Spinal cord (tissue), 10 donors: ENCODE measurements at places on chromosomes 6 and 20.

- DNase-seq: peak; percentile 77
Measured at GRCh38 chr6:3228771-3229565, 1.5 kb upstream of the TUBB2B start.

- DNase-seq: no peak
Measured at GRCh38 chr20:2307136-2307535, 11.3 kb downstream of the TGM3 start.

DNA sequence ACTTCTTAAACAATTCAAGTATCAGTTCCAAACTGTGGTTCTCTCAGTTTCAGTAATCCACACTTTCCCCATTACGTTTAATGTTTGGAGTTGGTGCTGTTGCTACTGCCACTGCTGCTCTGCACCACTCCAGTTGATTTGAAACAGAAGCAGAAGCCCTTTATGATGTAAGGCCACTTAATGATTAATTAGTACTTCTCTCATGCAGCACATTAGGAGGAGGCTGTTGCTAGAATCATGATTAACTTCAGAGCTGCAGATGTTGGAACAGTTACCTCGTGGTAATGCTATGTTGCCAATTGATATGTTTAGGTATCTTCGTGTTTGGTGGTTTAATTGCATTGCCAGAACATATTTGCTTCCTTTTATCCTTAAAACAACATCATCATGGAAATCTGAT, 986.2 kb upstream of the CITED2 start:
- DNase-seq: no peak

- DNase-seq: peak; percentile 5
Measured at GRCh38 chr6:41191569-41191968, 9.4 kb downstream of the TREML2 start.

GRCh38 chr6:157080986-157081391, 242.3 kb downstream of the TMEM242 start:
- no peak for DNase-seq

DNA sequence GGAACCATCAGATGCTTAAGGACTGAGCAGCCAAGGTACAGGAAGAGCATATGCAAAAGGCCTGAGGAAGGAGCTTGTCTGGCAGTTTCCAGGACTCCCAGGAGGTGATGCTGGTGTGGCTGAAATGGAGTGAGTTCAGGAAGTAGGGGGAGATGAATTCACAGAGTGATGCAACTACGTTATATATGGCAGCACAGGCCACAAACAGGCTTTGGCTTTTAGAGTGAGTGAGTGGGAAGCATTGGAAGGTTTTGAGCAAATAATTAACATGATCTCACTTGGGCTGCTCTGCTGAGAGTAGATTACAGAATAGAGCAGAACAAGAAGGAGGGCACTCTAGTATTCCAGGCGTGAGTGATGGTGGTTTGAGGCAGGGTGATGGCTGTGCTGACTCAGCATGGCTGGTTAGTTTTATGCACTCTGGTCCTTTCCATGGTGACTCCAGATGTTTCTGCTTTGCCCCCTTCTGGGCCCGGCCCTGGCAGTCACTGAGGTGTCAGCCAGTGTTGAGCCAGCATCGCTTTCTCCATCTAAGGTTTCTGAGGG, 6.5 kb downstream of the BTN2A2 start:
- no peak for DNase-seq

- DNase-seq: no peak
Measured at GRCh38 chr6:38755207-38755606, 40.1 kb downstream of the DNAH8 start.
